Fibroblast of lung (primary cell): ENCODE measurements at places on chromosomes 7 and 10.

DNA sequence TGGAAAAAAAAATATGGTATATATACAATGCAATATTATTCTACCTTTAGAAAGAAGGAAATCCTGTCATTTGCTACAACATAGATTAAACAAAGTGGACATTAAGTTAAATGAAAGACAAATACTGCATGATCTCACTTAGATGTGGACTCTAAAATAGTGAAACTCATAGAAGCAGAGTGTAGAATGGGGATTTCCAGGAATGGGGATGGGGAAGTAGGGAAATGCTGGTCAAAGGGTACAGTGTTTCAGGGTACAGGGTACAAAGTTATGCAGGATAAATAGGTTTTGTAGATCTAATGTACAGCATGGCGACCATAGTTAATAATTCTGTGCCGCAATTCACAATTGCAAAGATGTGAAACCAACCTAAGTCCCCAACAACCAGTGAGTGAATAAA, 385.5 kb downstream of the SFMBT2 start:
- no peak for DNase-seq

DNA sequence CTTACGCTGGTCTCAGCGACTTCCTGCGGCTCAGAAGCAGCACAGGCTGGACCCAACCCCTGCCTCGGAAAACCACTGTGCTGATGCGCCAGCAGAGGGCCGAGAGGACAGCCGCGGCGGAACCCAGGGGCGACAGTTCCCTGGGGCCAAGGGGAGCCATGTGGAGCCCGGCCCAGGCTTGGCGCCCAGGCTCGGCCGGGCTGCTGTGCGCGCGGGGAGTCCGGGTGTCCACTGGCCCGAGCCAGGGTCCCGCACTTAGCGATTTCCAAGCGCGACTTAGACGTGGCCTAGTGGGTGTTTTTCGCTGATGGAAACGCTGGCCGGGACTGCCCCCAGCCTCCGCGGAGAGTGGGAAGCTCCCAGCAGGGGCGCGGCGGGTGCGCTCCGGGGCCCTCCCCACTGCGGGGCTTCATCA, 18.6 kb upstream of the ZNF32 start:
- peak; percentile 31 for DNase-seq

- no peak for DNase-seq
These were observed 276.3 kb upstream of the KCND2 start for GRCh38 chr7:119996634-119997033.

DNA sequence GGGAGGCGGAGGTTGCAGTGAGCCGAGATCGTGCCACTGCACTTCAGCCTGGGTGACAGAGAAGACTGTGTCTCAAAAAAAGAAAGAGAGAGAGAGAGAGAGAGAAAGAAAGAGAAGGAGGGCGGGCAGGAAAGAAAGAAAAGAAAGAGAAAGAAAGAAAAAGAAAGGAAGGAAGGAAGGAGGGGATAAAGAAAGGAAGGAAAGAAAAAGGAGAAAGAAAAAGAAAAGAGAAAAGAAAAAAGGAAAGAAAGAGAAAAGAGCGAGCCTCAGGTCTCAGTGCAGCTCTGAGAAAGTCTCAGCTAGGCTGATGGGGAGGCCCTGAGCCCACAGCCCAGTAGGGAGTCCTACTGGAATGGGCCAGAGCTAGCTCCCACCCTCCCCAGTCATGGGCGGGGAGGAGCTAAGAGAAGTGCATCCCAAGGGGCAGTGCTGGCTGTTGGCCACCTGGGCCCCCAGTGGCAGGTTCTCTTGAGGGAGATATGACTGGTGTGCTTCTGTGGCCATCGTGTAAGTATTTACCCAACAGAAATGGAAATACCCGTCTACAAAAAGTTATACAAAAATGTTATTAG, 69.3 kb downstream of the ABRAXAS2 start:
- DNase-seq = no peak

- no peak for DNase-seq
These were observed 419.0 kb upstream of the GALNT17 start for GRCh38 chr7:70712942-70713341.

GRCh38 chr7:35040906-35041305, 3.6 kb upstream of the DPY19L1 start:
- no peak for DNase-seq

GRCh38 chr10:77319557-77319956, 318.1 kb downstream of the KCNMA1 start:
- DNase-seq = peak; percentile 68

DNA sequence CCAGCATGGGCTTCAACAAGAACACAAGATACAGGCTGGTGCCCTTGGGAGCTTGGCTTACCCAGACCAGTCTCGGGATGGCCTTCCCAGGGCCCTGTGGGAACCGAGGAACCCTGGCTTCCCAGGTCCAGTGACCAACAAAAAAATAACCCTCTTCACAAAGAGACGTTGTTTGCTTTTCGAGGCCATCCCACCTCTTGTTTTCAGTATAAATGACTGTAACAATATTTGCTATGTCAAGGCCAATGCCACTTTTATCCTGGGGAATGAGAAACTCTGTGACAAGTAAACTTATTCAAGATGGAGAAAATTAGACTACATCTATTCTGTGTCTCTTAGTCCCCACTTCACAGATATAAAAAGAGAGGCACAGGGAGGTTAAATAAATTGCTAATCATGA, 138.8 kb downstream of the PRPF18 start:
- DNase-seq = no peak

DNA sequence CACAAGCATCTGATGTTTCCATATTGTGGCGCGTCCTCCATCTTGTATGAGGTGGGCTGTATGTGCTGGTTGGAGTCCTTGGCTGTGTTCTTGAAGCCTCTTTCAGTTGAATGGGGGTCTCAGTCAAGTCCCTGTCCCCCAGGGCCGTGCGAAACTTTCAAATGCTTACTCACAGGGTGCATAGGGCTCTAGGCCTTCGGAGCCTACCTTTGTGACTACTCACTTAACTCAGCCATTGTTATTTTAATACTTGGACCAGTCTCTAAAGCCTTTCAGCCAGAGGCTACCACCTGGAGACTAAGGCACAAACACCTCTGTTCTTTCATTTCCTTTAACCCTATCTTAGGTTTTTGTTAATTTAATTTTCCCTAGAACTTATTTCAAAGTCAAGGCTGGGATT, 785.9 kb downstream of the GATA3 start:
- DNase-seq = no peak

DNA sequence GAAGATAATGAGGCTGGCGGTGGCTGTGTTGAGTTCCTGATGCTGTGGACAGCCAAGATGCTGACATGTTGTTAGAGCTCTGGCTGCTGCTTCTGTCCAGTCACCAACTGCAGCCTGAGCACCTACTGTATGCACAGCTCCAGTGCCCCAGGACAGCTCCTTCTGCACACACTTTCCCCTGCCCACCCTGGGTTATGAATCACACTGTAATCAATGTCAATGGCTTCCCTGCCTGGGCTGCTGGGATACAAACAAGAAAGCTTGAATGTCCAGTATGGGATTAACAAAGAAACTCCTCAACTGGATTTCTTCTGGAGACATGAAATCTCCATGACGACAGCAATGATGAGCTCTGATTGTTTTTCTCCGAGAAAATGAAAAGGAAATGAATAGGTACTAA, 172.0 kb downstream of the GFRA1 start:
- DNase-seq = no peak
